ENCODE measurements at places on chromosomes 2 and 18. TPM values are rescaled to one million over a fixed set of nuclear protein-coding genes. Genes with fewer than 3 reads are reported as not detected.

Gene MZT2B
- total RNA-seq, result 399 TPM

Gene PDE11A
- not detected for total RNA-seq

Gene ADAM23
- 36.9 TPM for total RNA-seq

Gene RESP18
- total RNA-seq, result not detected

Gene AGXT
- total RNA-seq, result 0.19 TPM

Gene GPC1
- 0.45 TPM for total RNA-seq

Gene EPB41L3
- total RNA-seq, result 0.21 TPM

Gene ABCB11
- total RNA-seq, result not detected

Gene FSIP2
- 0.48 TPM for total RNA-seq

Gene CRYGB
- total RNA-seq, result not detected

Gene LIMS2
- total RNA-seq, result 0.51 TPM

Gene TGFA
- not detected for total RNA-seq

Gene TBR1
- total RNA-seq, result not detected

Gene NDUFS1
- total RNA-seq, result 90.6 TPM

Gene C2orf92
- total RNA-seq, result 3.4 TPM

Gene IL1R2
- 0.64 TPM for total RNA-seq

Gene ELOA2
- total RNA-seq, result not detected

Gene HMSD
- 49.4 TPM for total RNA-seq

Gene LIMS3
- 0.69 TPM for total RNA-seq

Gene COL4A3
- total RNA-seq, result 4.3 TPM

Gene ANKRD29
- 1.4 TPM for total RNA-seq

Gene ALPP
- total RNA-seq, result not detected

Gene AQP4
- total RNA-seq, result 0.24 TPM

Gene ALPI
- not detected for total RNA-seq

Gene SAG
- total RNA-seq, result 0.69 TPM

Gene TCF23
- not detected for total RNA-seq

Measured in GM12878 (cell line).